ENCODE measurements at places on chromosomes 1 and 21.

- DNase-seq, result no peak
Measured at GRCh38 chr1:220451532-220451931, 76.4 kb upstream of the MARK1 start.

- no peak for DNase-seq
Measured at GRCh38 chr1:27970401-27970800, 10.6 kb downstream of the XKR8 start.

GRCh38 chr1:247104965-247105364 is 809 bp upstream of the ZNF669 start:
- no peak for DNase-seq

DNA sequence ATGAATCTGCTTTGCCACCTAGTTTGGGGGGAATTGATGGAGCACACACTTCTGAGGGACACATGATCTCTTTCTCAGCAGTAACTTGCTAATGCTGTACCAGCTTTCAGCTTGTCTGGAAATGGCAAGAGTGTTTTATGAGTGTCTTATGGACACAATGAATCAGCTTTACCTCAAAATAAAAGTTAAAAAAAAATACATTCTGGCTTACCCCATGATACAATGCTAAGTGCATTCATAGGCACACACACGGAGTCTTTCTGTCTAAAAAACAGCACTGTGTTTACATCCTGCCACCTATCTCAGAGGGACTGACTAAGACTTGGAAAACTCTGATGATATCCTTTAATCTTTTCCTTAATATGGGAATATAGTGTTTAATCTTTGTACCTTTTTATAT is 455.5 kb upstream of the ADAMTS5 start:
- DNase-seq, result no peak

DNA sequence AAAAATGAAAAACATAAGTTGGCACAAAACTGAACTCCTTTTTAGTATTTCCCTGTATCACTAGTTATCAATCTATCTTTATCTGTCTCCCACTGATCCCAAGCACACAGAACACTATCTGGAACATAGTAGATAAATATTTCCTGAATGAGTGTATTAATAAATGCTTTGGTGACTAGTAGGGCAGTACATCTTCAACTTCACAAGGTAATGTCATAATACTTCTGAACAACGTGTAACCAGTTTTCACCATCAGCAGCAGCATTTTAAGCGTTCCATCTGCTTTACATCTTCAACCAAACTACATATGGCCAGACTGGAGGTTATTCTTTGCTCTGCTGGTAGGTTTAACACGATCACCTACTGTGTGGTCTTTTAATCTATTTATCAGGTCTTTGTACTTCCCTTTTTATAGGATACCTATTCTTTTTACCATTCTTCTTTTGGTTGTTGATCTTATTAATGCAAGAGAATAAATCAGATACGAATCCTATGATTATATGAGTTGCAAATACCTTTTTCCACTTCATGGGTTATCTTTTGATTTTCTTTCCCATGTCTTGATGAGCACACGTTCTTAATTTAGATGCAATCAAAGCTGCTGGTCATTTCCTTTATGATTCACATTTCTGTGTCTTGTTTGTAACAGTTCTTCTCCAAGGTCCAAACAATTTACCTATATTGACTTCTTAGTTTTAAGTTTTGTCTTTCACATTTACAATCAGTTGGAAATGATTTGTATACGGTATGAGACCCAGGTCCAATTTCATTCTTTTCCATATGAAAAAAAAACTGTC is 16.3 kb downstream of the GPBP1L1 start:
- no peak for DNase-seq

- no peak for DNase-seq
Measured at GRCh38 chr1:115676498-115677181, 34.9 kb downstream of the VANGL1 start.

- no peak for DNase-seq
Measured at GRCh38 chr1:41021526-41022308, at the start of gene SLFNL1. SLFNL1 (minus strand) TSS chr1:41021725; CDS start chr1:41020660, 1,065 bp downstream.

DNA sequence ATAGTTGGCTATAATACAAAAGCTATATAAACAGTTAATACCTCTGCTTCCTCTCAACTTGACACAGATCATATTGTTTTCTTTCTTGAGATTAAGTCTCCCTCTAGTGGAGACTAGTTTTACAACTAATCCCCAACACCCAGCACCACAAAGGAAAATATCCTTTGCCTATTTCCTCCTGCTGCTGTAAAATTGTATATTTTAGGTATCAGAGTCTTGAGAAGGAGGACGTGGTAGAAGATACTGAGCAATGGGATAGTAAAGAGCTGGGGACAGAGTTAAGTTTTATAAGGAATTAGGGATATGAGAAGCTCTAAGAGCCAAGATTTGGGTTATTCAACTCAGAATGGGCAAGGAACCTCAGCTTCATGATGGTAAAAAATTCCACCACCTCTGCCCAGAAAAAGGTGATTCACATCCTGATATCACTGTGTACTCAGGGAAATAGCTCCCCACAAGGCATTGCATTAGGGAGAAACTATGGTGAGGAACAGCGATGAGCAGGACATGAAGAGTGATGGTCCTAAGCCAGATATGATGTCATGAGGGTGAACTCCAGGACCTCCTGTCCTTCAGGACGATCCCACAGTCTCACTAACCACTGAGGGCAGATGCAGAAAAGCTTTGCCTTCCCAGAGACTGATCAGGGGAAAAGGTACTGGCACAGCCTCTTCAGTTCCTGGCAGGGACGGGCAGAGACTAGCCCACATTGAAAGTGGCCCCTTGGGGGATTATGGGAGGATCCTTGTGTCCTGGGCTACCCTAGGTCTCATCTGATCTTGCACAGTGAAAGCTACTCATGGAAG is 14.7 kb upstream of the CFAP126 start:
- no peak for DNase-seq

DNA sequence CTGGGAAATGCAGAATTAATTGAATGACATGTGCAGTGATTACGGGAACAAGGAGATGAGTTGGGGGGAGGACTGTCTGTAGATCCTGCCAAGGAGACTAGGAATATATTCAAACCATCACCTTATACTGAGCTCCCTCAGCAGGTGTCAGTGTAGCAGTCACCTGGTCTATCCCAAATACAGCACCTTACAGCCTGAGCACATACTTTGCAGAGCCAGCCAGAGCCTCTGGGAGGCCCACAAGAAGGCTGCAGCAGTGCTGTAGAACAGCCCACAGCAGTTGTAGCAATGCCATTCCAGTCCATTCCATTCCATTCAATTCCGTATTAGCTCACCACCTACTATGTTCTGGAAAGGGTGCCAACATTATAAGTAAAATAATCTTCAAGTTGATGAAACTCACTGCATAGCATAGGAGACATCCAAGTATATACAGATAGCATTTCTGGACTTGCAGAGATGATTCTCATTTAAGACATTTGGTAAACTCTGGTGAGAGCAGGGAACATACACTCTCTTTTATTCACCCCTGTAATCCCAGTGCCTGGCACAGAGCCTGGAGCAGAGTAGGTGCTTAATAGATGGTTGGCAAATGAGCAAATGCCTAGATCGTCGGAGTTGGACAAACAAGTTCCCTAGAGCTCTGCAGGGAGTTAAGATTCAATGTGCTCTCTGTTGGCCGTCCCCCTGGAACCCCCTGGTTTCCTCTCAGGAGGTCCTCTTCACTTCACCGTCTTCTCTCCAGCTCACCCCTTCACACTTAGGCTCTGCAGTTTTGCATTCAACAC is 44.7 kb downstream of the KCNC4 start:
- DNase-seq, result no peak

DNA sequence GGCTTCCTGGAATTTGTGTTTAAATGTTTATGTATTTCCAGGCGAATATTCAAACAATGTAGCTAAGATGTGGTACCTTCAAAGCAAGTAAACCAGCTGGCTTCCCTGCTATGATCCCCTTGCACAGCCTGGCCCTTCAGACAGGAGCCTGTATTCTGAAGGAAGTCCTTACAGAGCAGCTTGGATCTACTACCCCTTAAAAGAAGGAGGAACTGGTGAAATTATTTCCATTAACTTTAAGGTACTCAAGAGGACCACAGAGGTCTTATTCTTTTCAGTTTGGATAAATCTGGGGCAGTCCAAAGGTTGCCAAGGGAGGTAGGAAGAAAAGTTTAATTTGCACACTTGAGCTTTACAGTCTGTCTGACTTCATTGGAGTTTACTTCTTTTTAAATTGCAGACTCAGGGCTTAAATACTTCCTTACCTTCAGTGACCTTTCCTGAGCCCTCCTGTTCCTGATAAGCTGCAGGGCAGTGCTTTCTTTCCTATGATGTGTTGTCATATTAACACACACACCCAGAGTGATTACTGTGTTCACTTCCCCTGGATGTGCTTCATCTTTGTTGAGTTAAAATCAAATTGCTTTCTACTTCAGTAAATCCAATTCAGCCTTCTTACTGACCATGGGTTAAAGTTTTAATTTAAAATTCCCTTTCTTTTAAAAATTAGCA is 40.5 kb downstream of the DISC1 start:
- no peak for DNase-seq

DNA sequence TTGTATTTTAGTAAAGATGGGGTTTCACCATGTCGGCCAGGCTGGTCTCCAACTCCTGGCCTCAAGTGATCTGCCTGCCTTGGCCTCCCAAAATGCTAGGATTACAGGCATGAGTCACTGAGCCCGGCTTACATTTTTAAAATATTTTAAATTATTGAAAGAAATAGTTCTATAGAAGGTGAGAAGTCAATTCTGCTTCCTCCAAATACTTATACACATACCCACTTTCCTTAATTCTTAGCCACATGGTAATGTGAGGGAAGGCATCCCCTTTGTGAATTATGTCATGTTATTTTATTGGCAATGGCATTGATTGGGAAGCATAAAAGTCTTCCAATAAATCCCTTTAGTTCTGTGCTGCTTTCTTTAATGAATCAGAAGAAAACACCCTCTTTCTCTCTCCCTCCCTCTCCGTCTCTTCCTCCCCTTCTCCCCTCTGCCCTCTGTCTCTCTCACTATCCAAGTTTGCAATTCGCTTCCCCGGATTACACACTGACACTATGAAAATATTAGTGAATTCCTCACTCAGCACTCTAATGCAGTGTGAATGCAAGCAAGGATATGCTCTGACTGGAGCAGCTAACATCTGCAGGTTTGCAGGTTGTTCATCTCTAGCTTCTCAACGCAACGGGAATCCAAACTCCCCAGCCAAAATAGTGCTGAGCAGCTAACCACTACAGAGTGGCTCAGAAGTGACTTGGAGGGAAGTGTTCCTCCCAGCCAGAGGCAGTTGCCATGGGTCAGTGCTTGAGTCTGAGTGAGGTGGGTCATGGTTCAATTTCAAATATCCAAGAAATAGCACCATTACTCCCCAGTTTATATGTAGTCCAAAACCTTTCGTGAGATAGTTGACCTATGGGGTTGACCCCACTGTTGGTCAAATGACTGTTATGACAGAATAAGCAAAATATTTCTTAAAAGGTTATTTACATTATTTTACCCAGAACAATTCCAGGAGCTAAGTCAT is 77.8 kb upstream of the CD55 start:
- DNase-seq, result no peak

DNA sequence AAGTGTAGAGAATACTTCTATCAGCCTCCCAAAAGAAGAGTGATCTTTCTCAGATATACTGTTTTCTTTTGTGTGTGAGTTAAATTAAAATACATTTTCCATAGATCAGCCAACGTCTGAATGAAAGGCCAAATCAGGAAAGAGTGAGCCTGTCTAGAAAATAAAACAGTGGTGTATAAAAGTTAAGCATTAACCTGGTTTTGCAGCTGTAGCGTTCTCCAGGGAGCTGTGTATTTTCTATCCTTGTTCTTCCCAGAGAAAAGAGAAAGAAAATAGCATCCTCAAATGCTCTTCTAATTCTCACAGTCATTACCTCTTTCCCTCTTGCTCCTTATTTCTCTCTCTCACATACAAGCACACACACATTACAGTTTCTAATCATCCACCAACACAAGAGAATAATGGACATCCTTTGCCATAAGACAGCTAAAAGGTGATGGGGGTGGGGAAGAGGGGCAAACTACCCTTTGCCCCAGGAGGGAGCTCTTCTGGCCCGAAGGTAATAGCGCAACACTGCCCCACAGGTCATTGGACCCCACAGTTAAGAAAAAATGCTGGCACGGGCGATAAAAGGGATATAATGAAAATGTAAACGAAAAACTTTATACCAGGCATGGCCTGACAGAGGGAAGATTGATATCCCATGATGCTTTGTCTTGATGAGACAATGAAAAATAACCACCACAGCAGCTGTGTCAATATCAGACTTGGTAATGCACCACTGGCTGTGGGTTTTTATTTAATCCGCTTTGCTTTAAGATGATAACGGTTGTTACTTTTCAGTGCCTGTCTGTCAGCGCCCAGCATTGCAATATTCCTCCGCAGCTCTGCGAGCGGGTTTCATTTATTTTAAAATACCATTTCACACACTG is 150.3 kb downstream of the NUF2 start:
- no peak for DNase-seq

- DNase-seq, result no peak
Measured at GRCh38 chr1:110065841-110066240, 4.6 kb downstream of the ALX3 start.

DNA sequence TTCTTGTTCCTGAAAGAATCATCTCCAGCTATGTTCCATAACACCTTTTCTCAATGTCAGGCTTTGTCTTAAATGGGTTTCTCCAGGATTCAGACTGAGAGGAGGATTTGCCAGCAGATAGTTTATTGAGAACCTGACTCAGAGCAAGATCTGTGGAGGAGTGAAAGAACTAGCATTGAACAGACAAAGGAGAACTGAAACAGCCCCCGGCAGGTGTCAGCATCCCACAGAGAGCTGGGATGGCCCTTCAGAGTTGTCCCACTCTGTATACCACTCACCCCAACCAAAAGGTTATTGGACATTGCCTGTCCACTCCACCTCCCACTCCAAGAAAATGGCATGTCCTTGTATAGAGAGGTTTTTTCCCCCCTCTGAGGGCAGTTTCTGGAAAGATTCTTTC is 270.7 kb downstream of the PAPPA2 start:
- no peak for DNase-seq

DNA sequence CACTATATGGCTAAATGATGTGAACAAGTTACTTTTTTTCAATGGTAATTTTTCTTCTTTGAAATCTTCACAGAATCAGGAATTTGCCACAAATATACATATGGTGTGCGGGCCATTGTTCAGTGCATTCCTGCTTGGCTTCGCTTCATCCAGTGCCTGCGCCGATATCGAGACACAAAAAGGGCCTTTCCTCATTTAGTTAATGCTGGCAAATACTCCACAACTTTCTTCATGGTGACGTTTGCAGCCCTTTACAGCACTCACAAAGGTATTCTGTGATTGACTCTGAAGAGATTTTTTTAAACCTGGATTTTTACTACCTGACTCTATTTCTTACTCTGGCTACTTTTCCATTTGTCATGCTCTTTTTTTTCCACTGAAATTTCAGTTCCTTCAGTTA is 76.2 kb upstream of the KIAA1614 start:
- no peak for DNase-seq
